Spleen (tissue), 13 donors: ENCODE measurements at places on chromosomes 6 and 20. TPM values are rescaled to one million over a fixed set of nuclear protein-coding genes. Genes with fewer than 3 reads are reported as not detected.

The OPN5 gene
- not detected for total RNA-seq

The CRISP3 gene
- total RNA-seq: 0.91 TPM

The NKX2-4 gene
- not detected for total RNA-seq

The LY6G5C gene
- total RNA-seq: 7.9 TPM

The TRIM10 gene
- total RNA-seq: 0.19 TPM

The LSM2 gene
- 42.9 TPM for total RNA-seq

The ALDH8A1 gene
- 1.5 TPM for total RNA-seq
